ENCODE measurements at places on chromosomes 16 and 17. TPM values are rescaled to one million over a fixed set of nuclear protein-coding genes. Genes with fewer than 3 reads are reported as not detected.

Gene ZNF385C
- total RNA-seq = not detected

DNA sequence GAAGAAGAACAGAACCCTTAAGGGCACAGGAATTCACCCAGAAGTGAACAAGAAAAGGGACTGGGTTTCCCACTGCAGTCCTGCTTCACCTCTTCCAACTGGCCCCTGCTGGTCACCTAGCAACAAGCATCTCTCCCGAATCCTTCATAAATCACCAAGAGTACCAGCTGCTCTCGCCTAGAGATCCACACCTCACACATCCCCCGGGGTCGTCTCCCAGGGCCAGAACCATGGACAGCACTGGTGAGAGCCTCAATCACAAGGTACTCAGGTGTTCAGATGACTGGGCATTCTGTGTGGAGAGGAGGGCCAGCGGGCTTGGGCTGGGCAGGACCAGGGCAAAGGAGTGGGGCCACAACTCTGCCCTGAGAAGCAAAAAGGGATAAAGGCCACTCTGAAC lies 65.9 kb downstream of the CCT6B start:
- no peak overlapping the region for H3K27ac ChIP-seq
- H3K36me3 ChIP-seq = no peaks in the 10 kb centered on the region

GRCh38 chr16:79006206-79006605 lies 594.3 kb downstream of the MAF start:
- no peaks in the 10 kb centered on the region for H3K27me3 ChIP-seq
- no peak overlapping the region for H3K4me3 ChIP-seq
- H3K36me3 ChIP-seq = peaks cover 11% of the 10 kb centered on the region

DNA sequence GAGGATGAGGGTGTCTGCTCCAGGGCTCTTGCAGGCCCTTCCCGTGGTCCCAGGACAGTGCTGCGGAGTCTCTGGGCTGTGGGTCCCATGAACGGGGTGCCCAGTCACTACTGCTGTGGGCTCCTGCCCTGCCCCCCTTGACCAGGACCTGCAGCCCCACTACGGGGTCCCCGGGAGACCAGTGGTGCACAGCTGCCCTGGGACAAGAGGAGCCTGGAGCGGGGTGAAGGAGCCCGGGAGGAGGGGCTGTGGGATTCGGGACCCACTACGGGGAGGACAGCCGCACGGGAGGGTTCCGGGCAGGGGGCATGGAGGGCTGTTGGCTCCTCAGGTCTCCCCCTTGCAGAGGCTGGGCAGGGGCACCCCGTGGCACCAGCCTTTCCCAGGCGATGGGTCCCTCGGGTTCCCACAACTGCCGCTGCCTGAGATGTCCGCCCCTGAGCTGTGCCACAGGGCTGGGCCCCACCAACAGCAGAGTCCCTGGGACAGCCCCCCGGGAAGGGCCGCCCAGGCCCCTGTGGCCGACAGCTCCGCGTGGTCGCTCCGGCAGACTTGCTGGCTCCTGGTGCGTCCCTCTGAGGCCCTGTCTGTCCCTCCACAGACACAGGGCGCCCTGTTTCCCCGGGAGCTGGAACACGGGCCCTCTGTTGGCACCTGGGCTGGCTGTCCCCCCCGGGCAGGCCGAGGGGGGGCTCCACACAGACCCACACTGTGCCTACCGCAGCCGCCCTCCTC lies 52.1 kb upstream of the GNG13 start:
- peaks cover 21% of the 10 kb centered on the region for H3K36me3 ChIP-seq
- no peak for DNase-seq
- H3K4me3 ChIP-seq = no peak overlapping the region
- H3K4me1 ChIP-seq = no peaks in the 10 kb centered on the region

GRCh38 chr16:34648-34987 lies 18.8 kb downstream of the POLR3K start:
- no peak for DNase-seq
- H3K36me3 ChIP-seq = peaks cover 6% of the 10 kb centered on the region
- H3K27me3 ChIP-seq = no peaks in the 10 kb centered on the region
- H3K4me3 ChIP-seq = no peak overlapping the region

DNA sequence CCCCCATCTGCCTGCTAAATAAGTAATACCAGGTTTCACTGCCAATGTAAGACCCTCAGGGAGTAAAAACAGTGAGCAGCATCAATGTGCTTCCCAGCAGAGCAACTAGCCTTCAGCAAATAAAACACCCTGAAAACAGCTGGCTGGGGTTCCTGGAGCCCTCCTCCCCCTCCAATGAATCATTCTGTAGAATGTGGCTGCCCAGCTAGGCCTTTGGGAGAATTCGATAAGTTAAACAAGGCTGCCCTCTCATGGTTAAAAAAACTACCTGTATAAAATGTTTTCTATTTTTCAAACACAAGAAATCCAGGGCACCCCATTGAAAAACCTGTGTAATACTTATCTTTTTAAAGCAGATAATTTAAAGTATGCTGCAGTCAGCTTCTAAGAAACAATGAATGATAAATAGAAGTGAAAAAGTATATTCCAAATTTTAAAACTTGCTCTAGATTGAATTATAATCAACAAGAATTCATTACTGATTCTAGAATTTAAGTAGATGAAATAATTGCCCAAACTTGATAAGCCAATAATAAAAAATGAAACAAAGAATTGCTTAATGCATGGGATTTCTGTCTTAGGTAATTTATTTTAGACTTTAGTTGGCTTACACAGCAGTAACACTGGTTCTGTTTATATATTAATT lies 9.4 kb upstream of the TOM1L1 start:
- peaks cover 13% of the 10 kb centered on the region for H3K27me3 ChIP-seq
- no peaks in the 10 kb centered on the region for H3K4me1 ChIP-seq
- H3K36me3 ChIP-seq = no peaks in the 10 kb centered on the region
- H3K27ac ChIP-seq = no peak overlapping the region
- DNase-seq = no peak
- no peak overlapping the region for H3K4me3 ChIP-seq

Gene MYL4
- total RNA-seq = not detected

- H3K4me1 ChIP-seq = peaks cover 18% of the 10 kb centered on the region
- peaks cover 26% of the 10 kb centered on the region for H3K27me3 ChIP-seq
- H3K27ac ChIP-seq = no peak overlapping the region
- H3K36me3 ChIP-seq = no peaks in the 10 kb centered on the region
- peak; percentile 59 for DNase-seq
Measured at GRCh38 chr17:50272711-50273653, 1.3 kb upstream of the TMEM92 start.

- DNase-seq = no peak
- peaks cover 14% of the 10 kb centered on the region for H3K4me1 ChIP-seq
- H3K27me3 ChIP-seq = peaks cover 17% of the 10 kb centered on the region
Measured at GRCh38 chr16:79097166-79097565, 503.4 kb downstream of the MAF start.

DNA sequence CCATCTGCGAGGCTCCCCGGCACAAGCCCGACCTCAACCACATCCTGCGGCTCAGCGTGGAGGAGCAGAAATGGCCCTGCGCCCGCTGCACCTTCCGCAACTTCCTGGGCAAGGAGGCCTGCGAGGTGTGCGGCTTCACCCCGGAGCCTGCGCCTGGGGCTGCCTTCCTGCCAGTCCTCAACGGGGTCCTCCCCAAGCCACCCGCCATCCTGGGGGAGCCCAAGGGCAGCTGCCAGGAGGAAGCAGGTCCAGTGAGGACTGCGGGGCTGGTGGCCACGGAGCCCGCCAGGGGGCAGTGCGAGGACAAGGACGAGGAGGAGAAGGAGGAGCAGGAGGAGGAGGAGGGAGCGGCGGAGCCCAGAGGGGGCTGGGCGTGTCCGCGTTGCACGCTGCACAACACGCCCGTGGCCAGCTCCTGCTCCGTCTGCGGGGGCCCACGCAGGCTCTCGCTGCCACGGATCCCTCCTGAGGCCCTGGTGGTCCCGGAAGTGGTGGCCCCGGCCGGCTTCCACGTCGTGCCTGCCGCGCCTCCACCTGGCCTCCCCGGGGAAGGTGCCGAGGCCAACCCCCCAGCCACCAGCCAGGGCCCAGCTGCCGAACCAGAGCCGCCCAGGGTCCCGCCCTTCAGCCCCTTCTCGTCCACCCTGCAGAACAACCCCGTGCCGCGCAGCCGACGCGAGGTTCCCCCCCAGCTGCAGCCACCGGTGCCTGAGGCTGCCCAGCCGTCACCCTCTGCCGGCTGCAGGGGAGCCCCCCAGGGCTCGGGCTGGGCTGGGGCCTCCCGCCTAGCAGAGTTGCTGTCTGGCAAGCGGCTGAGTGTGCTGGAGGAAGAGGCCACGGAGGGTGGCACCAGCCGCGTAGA lies 13.1 kb upstream of the PRR35 start:
- DNase-seq = peak; percentile 52
- H3K4me1 ChIP-seq = no peaks in the 10 kb centered on the region
- H3K27me3 ChIP-seq = no peaks in the 10 kb centered on the region
- H3K36me3 ChIP-seq = peaks cover 3% of the 10 kb centered on the region

DNA sequence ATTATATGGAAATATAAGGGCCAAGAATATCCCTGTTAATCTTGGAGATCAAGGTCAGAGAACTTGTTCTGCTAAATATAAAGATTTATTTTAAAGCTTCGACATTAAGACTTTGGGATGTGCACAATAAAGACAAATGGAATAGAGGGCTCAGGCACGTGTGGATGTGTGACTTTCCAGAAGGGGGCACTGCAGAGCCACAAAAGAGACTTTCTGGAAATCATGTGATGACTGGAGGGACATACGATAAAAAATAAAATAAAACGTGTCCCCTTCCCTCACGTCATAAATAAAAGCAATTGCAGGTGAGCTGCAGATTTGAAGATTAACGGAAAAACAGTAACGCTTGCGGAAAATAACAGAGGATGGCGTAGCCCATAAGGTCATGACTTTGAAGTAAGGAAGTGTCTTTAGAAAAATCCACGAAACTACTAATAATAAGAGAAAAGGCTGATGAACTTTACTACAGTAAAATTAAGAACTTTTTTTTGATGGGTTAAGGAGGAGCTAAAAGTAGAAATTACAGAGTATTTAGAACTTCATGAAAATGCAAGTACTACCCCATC lies 9.4 kb upstream of the ENGASE start:
- no peaks in the 10 kb centered on the region for H3K36me3 ChIP-seq
- H3K27me3 ChIP-seq = peaks cover 3% of the 10 kb centered on the region
- no peak overlapping the region for H3K4me3 ChIP-seq
- H3K4me1 ChIP-seq = peaks cover 3% of the 10 kb centered on the region

Gene TBC1D26
- total RNA-seq = not detected

DNA sequence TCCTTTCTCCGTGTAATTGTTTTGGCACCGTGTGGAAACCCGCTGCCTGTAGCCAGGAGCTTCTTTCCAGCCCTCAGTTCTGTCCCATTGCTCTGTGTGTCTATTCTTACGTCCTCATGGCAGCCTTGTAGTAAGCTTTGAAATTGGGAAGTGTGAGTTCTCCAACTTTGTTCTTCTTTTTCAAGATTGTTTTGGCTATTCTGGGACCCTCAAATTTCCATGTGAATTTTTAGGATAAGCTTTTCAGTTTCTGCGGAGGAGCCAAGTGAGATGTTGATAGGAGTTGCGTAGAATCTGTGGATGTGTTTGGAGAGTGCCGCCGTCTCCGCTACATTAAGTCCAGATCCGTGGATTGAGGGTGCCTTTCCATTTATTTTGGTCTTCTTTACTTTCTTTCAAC lies 15.2 kb downstream of the CHMP6 start:
- H3K27ac ChIP-seq = no peak overlapping the region
- peaks cover 19% of the 10 kb centered on the region for H3K4me1 ChIP-seq
- H3K4me3 ChIP-seq = no peak overlapping the region
- H3K27me3 ChIP-seq = peaks cover 46% of the 10 kb centered on the region
- DNase-seq = no peak

Gene WFIKKN1
- total RNA-seq = 0.13 TPM

Gene PCTP
- 6.9 TPM for total RNA-seq

GRCh38 chr17:77002103-77003045 lies 134.2 kb downstream of the MGAT5B start:
- H3K4me3 ChIP-seq = no peak overlapping the region
- DNase-seq = no peak
- no peak overlapping the region for H3K27ac ChIP-seq
- H3K36me3 ChIP-seq = no peaks in the 10 kb centered on the region
- H3K27me3 ChIP-seq = no peaks in the 10 kb centered on the region
- H3K4me1 ChIP-seq = peaks cover 23% of the 10 kb centered on the region

GRCh38 chr17:42979511-42980273 lies at the start of gene PTGES3L:
Gene PTGES3L (minus strand): TSS chr17:42980080. CDS start chr17:42980053, 27 bp downstream.
- DNase-seq = peak; percentile 26
- no peaks in the 10 kb centered on the region for H3K27me3 ChIP-seq
- peaks cover 16% of the 10 kb centered on the region for H3K36me3 ChIP-seq
- H3K4me3 ChIP-seq = peak within 1 kb of the TSS; percentile 98
- peaks cover 35% of the 10 kb centered on the region for H3K4me1 ChIP-seq

GRCh38 chr17:61418449-61418848 lies 18.8 kb downstream of the TBX2 start:
- H3K27ac ChIP-seq = no peak overlapping the region
- no peak for DNase-seq
- H3K4me1 ChIP-seq = peaks cover 4% of the 10 kb centered on the region
- peaks cover 43% of the 10 kb centered on the region for H3K27me3 ChIP-seq
- no peak overlapping the region for H3K4me3 ChIP-seq

DNA sequence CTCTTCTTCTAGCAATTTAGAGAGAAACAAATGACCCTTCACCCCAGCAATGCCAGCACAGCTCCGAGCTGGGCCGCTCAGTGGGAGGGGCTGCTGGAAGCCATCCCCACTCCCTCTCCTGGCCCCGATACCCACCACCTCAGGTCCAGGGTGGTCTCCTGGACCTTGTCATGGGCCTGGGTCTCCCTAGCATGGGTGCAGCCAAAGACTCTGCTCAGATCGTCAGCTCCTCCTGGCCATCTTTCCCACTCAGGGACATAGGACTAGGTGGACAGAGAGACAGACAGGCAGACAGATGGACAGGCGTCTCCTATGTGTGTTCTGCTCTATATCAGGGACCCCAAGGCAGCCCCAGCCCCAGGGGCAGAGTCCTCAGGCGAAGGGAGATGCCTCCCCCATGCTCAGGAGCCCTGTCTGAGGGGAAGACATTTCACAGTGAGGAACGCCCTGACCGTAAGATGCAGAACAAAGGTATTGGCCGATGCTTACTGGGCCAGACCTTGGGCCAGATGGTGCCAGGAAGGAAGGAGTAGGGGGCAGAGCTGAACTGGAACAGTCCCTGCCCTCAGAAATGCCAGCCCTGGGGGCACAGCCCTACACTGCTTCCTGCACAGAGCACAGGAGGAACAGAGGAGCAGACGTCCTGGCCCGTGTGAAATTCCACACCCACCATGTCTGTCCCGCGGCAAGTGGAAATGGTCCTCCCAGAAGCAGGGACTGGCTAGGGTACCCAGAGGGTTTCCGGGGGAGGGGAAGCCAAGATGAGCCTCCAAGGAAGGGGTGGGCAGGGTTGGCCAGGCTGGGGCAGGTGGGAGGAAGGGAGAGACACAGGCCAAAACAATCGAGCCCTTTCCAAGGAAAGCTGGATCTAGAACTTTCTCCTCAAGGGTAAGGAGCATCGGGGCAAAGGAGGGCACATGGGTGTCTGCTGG lies 13.0 kb downstream of the PITPNM3 start:
- H3K27ac ChIP-seq = no peak overlapping the region
- H3K4me3 ChIP-seq = no peak overlapping the region
- peaks cover 3% of the 10 kb centered on the region for H3K27me3 ChIP-seq
- H3K4me1 ChIP-seq = peaks cover 4% of the 10 kb centered on the region

GRCh38 chr17:16977932-16978331 lies 6.0 kb upstream of the TNFRSF13B start:
- H3K4me3 ChIP-seq = no peak overlapping the region
- no peak overlapping the region for H3K27ac ChIP-seq
- DNase-seq = no peak
- H3K27me3 ChIP-seq = peaks cover 2% of the 10 kb centered on the region
- peaks cover 28% of the 10 kb centered on the region for H3K4me1 ChIP-seq

GRCh38 chr17:55053855-55054254 lies 85.3 kb downstream of the STXBP4 start:
- H3K27ac ChIP-seq = no peak overlapping the region
- H3K27me3 ChIP-seq = no peaks in the 10 kb centered on the region
- H3K36me3 ChIP-seq = no peaks in the 10 kb centered on the region
- DNase-seq = no peak

Measured in activated CD4-positive, alpha-beta memory T cell treated with anti-CD3 and anti-CD28 coated beads, Interleukin-2, amount 10 ng/mL, durations not matched to agents 7 days and 5 days (primary cell).